ENCODE measurements at places on chromosomes 16 and 17. TPM values are rescaled to one million over a fixed set of nuclear protein-coding genes. Genes with fewer than 3 reads are reported as not detected.

Gene RBFOX1
- total RNA-seq: not detected

Gene MGAT5B
- total RNA-seq: 0.25 TPM

Gene TBC1D3K
- not detected for total RNA-seq

Gene ZNF385C
- not detected for total RNA-seq

Gene AARSD1
- total RNA-seq: 25.3 TPM

Gene SDK2
- total RNA-seq: 0.11 TPM
